Body of pancreas (tissue), 4 donors: ENCODE measurements at places on chromosomes 16 and 17. TPM values are rescaled to one million over a fixed set of nuclear protein-coding genes. Genes with fewer than 3 reads are reported as not detected.

DNA sequence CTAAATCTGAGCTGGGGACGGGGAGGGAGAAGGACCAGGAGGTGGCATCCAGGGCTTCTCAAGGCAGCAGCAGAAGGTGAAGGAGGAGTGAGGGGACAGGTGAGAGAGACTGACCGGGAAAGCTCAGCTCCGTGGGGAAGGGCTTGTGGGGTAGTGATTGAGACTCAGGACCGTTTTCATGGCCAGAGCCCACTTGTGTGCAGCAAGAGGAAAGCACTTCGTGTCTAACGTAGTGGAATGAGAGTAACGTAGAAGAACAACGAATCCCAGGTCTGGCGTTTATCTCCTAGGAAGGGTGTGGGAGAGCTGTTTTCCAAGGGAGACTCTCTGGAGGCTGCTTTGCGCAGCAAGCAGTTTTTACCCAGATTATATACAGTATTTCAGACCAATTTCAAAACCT lies 1.3 kb upstream of the CDH3 start:
- no peak for DNase-seq

- DNase-seq, result no peak
These were observed at the start of gene CCL17 for GRCh38 chr16:57403965-57404817. Gene CCL17 (plus strand): TSS chr16:57404767. CDS start chr16:57413933, 9,166 bp downstream.

GRCh38 chr16:17034477-17035252 lies 436.1 kb downstream of the XYLT1 start:
- no peak for DNase-seq

Gene KRTAP17-1
- total RNA-seq, result not detected

DNA sequence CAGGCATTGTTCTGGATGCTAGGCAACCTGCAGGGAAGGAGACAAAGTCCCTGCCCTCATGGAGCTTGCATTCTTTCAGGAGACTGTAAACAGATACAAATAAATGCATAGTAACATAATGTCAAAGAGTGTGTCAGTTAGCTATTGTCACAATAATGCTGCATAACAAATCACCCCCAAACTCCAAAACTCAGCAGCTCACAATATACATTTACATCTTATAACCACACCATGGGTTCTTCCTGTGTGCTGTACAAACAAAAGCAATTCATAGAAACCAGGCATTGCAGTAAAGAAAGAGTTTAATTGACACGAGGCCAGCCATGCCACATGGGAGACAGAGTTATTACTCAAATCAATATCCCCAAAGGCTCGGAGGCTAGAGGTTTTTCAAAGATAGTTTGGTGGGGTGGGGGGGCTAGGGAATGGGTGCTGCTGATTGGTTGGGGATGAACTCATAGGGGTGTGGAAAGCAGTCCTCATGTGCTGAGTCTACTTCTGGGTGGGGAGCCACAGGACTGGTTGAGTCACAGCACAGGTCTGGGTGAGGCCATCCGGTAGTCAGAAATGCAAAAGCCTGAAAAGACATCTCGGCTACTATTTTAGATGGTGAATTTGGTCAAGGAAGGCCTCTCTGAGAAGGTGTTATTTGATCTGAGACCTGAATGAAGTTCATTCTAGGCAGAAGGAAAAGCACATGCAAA lies 79.0 kb downstream of the GPRC5B start:
- no peak for DNase-seq

Gene NPIPA3
- not detected for total RNA-seq

GRCh38 chr16:9525037-9525436 lies 433.6 kb downstream of the HAPSTR1 start:
- no peak for DNase-seq

DNA sequence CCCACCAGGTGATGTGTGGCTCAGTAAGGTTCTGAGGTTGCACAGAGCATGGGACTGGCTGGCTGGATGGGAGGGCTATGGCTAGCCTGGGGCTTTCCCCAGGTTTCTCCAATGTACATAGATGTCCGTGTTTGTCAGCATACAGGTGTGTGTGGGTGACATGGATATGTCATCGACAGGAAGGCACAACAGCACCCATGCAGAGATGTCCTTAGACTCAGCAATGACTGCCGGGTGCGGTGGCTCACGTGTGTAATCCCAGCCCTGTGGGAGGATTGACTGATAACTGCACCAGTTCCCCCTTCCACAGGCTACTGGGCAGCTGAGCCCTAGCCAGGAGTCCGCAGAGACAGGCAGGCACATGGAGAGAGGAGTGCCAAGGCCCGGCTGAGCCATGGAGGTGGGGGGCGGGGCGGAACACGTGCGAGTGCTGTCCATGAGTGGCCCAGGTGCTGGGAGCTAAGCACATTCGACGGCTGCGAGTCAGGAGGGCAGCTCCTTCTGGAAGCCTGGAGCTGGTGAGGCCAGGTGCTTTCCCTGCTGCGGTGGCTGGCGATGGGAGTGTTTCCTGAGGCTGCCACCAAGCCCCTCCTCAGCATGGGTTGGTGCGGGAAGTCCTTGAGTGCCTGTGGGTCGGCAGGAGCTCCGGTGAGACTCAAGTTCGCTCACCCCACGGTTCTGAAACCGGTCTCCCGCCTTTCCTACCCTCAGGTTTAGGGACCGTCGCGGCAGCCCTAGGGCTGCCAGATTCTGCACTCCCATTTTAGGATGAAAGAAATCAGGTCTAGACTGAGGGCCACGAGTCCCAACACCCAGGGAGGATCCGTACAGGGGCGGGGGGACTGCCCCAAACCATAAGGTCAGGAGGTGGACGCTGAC lies 858 bp upstream of the ASPSCR1 start:
- DNase-seq, result peak; percentile 69

GRCh38 chr17:37211136-37211535 lies 164.6 kb upstream of the C17orf78 start:
- DNase-seq, result no peak

DNA sequence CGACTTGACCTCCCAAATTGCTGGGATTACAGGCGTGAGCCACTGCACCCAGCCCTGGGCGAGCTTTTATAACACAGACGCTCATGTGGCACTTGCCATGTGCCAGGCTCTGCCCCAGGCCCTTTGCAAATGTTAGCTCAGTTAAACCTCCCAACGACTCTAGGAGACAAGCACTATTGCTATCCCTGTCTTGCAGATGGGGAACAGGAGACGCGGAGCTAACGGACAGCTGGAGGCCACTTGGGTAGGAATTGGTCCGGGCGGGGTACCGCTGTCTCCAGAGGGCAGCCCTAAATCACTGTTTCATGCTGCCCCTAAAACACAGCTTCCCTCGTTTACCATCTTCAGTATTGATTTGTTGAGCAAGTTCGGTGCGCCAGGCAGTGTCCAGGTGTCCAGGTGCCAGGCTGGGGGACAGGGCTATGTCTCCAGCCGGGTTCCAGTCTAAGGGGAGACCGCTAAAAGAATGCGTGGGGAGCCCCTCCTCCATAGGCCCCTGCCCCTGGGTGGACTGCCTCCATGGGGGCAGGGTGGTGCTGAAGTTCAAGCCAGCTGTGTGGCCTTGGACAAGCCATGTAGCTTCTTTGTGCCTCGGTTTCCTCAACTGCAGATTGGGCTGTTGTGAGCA lies 23.7 kb downstream of the TMEM235 start:
- DNase-seq, result no peak

DNA sequence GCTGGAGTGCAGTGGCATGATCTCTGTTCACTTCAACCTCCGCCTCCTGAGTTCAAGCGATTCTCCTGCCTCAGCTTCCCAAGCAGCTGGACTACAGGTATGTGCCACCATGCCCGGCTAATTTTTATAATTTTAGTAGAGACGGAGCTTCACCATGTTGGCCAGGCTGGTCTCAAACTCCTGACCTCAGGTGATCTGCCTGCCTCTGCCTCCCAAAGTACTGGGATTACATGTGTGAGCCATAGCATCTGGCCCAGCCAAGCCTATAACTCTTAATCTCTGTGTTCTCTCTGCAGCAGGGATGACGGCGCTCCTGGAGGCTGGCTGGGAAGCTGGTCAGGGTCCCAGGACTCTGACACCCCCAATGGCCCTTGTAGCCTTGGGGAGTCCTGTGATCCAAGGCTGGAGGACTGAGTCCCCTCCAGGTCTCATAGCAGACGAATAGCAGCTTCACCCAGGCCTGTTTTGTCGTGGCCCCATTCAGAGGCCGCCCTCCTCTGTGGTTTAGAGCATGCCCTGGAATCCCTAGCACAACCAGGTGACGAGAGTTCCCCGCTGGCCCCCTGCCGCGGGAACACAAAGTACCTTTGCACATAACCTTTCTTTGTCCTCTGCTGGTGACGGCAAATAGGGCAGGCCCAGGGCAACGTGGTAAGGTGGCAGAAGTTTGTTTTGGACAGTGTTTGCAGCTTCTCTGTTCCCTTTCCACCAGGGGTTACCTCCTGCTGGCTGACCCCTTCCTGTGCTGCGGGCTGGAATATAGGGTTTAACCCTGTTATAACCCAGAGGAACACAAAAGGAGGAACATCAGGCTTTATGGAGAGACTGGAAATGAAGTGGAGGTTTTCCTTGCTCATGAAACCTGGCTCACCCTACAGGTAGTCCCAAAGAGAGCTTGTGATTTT lies 43.0 kb upstream of the TOB1 start:
- DNase-seq, result peak; percentile 96

Gene MYLK3
- total RNA-seq, result not detected

Gene RNF222
- total RNA-seq, result not detected

Gene SALL1
- not detected for total RNA-seq

GRCh38 chr17:2186937-2187336 lies 116.6 kb downstream of the SMG6 start:
- no peak for DNase-seq

Gene MT4
- total RNA-seq, result not detected

Gene HCRT
- not detected for total RNA-seq

Gene AIPL1
- total RNA-seq, result not detected

- DNase-seq, result peak; percentile 30
These were observed 146.3 kb upstream of the TBX2 start for GRCh38 chr17:61253362-61253761.

Gene DDX42
- total RNA-seq, result 116 TPM
